ENCODE measurements at places on chromosomes 5 and 9.
A peak's percentile ranks its signal among the peaks of the same experiment; 100 is the strongest.

- DNase-seq: no peak
Measured at GRCh38 chr9:110762783-110763182, 94.2 kb downstream of the MUSK start.

GRCh38 chr9:26078706-26079105, 400.5 kb upstream of the TUSC1 start:
- DNase-seq: no peak

GRCh38 chr9:92424340-92424739, at the start of gene OMD:
TSS of gene OMD (minus strand) at chr9:92424471. CDS start at chr9:92417558, 6,913 bp downstream.
- no peak for DNase-seq

GRCh38 chr5:1780614-1780930, 19.1 kb downstream of the MRPL36 start:
- DNase-seq: no peak

DNA sequence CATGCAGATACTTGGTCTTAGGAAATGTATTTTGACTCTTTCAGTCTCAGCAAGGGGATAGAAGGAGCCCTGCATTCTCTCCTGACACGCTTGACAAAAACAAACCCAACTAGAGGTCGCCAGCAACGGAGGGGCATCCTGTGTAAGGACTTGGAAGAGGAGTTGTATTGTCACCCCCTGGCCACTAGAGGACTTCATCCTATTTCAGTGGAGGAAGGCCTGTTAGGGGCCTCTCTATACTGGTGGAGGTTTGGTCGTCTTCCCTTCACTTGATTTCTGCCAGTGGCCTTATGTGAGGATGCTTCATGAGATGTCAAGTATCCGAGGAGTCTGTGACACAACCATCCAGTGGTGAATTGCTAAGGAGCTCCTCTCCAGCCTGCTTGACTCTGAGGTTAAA, 122.8 kb upstream of the STC2 start:
- no peak for DNase-seq

- peak; percentile 85 for DNase-seq
Measured at GRCh38 chr9:95793924-95794828, 81.3 kb upstream of the ERCC6L2 start.

DNA sequence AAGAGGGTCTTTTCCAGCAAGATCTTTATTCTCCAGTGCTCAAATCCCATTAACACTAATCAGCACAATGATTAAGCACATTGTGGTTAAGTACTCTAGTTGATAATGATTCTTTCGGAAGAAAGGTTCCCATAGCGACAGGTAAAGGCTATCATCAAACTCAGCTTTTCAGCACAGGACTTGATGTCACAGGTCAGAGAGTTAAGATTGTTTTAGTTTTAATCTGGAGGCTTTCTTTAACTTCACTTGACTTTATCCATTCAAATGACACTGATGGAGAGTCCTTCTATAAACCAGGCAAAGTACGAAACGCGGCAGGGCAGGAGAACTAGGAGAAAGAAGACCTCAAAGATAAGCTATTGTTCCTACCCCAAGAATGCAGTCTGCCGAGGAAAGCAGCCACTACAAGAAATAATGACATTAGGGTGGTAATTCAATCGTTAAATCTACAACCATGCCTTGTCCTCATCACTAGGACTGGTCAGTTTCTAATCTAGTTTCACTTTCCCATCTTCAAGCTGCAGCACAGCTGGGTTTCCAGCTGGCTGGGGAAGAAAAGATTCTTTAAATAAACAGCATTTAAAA, 4.6 kb downstream of the NRG2 start:
- no peak for DNase-seq

DNA sequence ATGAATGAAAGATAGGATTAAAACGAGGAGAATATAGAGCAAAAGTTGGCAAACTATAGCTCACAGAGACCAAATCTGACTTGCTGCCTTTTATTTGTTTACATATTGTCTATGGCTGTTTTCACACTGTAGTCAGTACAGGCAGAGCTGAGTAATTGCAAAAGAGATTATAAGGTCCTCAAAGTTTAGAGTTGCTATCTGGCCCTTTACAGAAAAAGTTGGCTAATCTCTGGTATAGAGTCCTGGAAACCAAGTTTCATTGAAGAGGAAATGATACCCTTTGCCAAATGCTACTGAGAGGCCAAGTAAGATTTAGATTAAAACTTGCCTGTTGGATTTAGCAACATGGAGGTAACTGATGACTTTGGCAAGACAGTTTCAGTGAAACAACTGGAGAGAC, 36.0 kb downstream of the LYRM7 start:
- no peak for DNase-seq

- no peak for DNase-seq
Measured at GRCh38 chr9:98962181-98962560, 18.5 kb downstream of the COL15A1 start.

DNA sequence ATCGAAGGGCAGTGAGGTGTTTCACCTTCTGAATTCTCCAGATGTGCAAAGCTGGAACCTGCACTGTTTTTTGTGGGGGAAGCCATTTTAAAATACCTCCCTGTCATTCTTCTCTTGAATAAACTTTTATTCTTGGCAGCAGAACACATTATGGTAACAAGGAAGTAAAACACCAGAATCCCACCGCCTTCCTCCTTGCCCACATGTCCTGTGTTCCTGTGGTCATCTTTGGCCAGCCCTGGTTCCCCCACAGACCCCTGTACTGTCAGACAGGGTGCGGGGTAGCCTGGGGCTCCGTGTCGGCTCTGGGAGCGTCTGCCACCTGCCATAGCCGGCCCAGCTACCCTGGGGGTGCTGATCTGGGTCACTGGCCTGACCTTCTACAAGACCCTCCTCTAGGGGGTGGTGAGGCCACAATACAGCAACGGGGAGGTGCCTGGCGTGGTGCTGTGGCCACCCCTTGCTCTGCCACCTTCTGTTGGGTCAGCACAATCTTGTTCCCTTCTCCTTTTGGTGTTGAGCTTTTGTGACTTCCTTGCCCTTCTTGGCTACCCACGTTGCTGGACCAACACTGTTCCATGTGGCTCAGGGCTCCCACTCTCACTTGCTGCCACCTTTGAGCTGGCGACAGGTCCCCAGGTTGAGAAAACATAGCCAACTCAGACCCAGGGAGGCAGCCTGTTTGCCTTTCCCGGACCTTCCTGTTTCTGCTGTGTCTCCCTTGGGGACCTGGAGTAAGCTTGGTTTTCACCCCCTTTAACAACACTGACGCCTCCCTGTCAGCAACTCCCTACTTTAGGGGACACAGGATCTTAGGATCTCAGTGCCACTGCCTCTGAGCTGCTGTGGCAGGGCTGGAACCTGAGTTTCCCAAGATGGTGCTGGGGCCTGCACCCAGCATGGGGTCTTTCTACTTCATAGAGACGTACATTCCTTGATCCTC, 4.8 kb downstream of the WNK2 start:
- DNase-seq: no peak

GRCh38 chr5:90477621-90478215, 3.1 kb downstream of the POLR3G start:
- DNase-seq: no peak

- no peak for DNase-seq
Measured at GRCh38 chr5:118115791-118116190, 872.6 kb downstream of the DTWD2 start.
